Metanephros (tissue), 2 donors: ENCODE measurements at places on chromosomes 1 and 21. TPM values are rescaled to one million over a fixed set of nuclear protein-coding genes. Genes with fewer than 3 reads are reported as not detected.

CFHR2 gene
- total RNA-seq = not detected

RGS8 gene
- total RNA-seq = not detected

TNFSF4 gene
- total RNA-seq = 1.8 TPM

TSSK3 gene
- total RNA-seq = 1.1 TPM

PRMT2 gene
- total RNA-seq = 86.0 TPM

MX1 gene
- 11.7 TPM for total RNA-seq

LCE2C gene
- not detected for total RNA-seq

KISS1 gene
- total RNA-seq = 1.1 TPM

ZBTB7B gene
- 18.6 TPM for total RNA-seq

ISG15 gene
- total RNA-seq = 26.9 TPM

B3GALT5 gene
- 1.9 TPM for total RNA-seq

LUZP1 gene
- total RNA-seq = 24.3 TPM

NEXN gene
- 7.0 TPM for total RNA-seq

CASQ2 gene
- 70.6 TPM for total RNA-seq

SV2A gene
- 6.2 TPM for total RNA-seq

KCNK2 gene
- total RNA-seq = 1.9 TPM

KRTAP21-2 gene
- not detected for total RNA-seq

IL10 gene
- 1.2 TPM for total RNA-seq

TAF1A gene
- 10.2 TPM for total RNA-seq

SPRR1A gene
- total RNA-seq = not detected

ADAMTSL4 gene
- 28.2 TPM for total RNA-seq

SYT2 gene
- total RNA-seq = 1.3 TPM

DIO1 gene
- total RNA-seq = 8.6 TPM

TDRD10 gene
- 1.8 TPM for total RNA-seq

S100A2 gene
- 5.3 TPM for total RNA-seq

TBX15 gene
- total RNA-seq = 12.1 TPM

PALMD gene
- total RNA-seq = 12.4 TPM

LMOD1 gene
- total RNA-seq = 12.6 TPM

NBPF26 gene
- 41.2 TPM for total RNA-seq

TMEM82 gene
- total RNA-seq = 2.5 TPM

OR2L8 gene
- total RNA-seq = not detected

CYP4A22 gene
- total RNA-seq = 0.47 TPM

AADACL3 gene
- not detected for total RNA-seq

BRINP3 gene
- total RNA-seq = 4.3 TPM

RGS4 gene
- 4.5 TPM for total RNA-seq

AADACL4 gene
- 0.82 TPM for total RNA-seq

ZMYND12 gene
- 3.5 TPM for total RNA-seq
